Testis (tissue), 5 donors: ENCODE measurements at places on chromosomes 1 and 21.

DNA sequence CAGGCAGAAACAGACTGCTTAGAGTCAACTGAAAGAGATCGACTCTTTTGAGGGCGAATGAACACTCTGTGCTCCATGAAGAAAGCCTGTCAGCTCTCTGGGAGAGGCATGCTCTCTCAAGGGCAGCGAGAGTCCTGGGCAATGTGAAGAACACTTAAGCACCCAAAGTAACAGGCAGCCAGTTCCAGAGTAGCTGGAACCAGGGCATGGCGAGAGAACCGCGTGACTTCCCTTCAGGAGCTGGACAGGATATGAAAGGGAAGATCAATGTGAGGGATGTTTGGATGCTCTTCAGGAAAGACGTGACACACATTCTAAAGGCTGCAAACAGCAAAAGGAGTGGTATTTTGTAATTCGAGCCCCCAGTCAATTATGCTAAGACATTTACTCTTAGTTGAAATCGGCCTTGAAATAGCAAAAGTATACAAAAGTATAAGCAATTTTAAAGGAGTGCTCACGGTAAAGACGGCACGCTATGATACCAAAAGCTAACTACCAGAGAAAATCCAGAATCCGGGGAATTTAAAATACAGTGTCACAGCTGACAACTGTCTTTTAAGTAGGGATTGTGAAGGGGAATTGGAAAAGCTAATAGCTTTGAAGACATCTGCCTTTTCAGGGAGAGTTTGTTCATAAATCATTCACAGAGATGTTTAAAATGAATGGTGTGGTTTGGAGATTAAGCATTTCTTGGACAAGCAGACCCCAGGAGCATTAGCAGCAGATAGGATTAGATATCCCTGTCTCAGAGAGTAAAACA is 20.8 kb downstream of the ADAMTS5 start:
- peak; percentile 42 for DNase-seq

DNA sequence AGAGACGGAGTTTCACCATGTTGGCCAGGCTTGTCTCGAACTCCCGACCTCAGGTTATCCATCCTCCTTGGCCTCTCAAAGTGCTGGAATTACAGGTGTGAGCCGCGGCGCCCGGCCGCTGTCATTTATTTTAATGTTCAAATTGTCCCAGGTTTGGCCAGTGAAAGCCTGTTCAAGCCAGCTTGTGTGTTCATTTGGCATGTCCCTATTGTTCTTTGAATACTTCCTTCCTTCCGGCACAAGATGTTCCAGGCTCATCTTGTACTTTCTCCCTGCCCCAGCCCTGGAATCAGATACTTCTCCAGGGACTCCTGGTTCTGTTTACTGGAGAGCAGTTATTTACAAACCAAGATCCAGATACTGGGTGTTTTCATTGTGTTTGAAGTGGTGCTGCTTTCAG is 37.0 kb downstream of the ZBTB8B start:
- DNase-seq, result peak; percentile 83

GRCh38 chr1:219465212-219466093 is 147.5 kb downstream of the ZC3H11B start:
- no peak for DNase-seq

GRCh38 chr1:178412400-178412770 is 84.4 kb downstream of the CLEC20A start:
- no peak for DNase-seq

- no peak for DNase-seq
These were observed 74.0 kb upstream of the ZBTB18 start for GRCh38 chr1:243977094-243977493.

DNA sequence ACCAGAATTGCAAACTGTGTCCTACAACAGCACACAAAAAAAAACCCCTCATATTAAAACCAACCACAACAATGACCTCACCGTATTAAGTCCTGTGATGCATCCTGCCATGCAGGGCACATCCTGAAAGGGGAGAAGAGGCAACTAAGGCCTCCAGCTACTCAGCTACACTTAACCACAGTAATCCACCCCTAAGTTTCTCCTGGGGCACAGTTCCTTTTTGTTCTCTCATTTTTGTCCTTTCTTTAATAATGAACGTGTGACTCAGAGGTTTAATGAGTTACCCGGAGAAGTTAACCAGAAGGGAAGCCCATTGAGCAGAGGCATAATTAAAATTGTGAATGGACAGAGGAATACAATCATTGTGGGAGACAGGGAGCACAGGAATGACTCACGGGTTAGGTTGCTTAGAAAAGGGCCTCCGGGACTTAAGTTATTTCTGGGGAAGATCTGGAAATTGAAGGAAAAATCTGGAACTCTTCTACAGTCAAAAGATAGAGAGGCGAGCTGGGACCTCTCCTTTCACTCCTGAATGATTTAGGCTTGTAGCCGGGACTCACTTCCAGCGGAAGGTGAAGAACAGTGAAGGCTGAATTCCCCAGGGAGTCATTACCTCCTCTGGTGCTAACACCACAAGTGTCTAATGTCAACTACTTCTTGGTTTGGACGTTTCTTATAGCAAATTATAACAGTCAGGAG is 36.9 kb upstream of the HIVEP3 start:
- DNase-seq, result no peak
